ENCODE measurements at places on chromosomes 16 and 17. TPM values are rescaled to one million over a fixed set of nuclear protein-coding genes. Genes with fewer than 3 reads are reported as not detected.

DNA sequence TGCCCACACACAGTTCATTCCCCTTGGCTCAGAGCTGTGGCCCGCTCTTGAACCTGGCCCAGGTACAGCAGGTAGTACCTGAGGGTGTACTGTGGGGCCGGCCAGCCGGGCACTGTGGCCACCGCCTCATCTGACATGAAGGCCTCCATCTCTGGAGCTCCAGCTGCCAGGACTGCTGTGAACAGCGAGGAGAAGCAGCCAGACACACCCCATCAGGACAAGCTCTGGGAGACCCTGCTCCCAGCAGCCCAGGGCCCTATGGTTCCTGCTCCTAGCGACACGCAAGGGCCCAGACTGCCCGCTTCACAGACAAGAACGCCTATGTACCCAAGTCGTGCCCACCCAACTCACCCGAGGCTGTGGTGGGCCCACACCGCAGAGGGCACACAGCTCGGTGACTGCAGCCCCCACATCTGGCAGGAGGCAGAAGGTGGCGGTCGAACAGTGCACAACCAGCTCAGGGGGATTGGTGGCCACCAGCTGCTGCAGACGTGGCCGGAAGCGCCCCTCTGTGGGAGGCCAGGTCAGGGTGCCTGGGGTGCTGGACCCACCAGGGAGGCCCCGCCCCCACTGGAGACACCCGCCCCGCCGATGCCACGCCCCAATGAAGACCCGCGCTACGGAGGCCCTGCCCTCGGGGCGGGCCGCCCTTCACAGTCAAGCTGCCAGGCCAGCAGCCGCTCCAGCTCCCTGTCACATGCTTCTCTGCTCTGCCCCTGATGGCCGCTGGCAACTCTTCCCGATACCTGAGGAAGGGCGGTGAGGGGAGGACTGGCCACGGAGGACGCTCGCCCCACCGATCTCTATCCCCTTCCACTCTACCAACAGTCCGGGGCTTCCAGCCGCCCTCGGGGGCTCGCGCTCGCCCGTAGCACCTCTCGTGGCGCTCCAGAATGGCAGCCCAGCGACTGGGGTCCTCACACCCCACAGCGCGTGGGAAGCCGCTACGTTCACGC lies 1.1 kb upstream of the STUB1 start:
- DNase-seq: peak; percentile 94

DNA sequence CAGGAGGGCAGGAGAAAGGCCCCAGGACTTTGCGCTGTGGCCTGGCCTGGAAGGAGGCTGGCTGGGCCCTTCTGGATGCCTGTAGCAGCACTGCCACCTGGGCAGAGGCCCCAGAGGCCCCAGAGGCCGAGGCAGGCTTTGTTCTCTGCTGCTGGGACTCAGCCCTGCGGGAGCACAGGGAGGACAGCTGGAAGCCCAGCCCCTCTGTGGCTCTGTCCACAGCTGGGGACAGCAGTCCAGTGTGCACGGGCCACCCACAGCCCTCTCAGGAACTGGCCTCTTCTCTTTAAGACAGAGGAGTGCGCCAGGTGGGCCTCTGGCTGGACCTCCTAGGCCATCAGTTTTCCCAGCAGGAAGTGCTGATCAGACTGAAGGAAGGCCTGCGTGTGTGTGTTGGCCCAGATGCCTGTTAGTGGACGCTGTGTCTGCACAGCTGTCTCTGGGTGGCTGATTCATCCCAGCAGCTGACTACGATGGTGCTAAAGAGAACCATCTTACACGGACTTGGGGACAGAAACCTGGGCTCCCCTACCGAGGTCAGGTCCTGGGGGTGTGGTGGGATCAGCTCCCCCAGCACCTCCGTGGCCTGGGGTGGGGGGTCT lies 26.9 kb upstream of the ZNF750 start:
- no peak for DNase-seq

- no peak for DNase-seq
These were observed 1251.2 kb upstream of the CDH8 start for GRCh38 chr16:63287401-63287800.

DNA sequence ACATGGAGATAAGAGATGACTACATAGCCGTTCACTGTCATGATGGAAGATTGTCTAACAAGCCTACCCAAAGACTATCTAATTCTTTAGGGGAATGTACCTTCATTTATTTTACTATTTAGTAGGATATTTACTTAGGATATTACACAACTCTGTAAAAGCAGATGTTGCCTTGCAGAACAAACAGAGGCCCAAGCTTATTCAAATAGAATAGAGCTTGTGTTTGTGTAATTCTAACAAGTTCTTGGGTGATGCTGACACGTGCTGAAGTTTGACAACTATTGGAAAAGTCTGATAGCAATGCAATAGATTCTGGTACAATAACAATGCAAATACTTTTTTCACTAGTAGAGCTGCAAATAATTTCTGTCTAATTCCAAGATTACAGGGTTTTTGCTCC lies 447.6 kb downstream of the TOX3 start:
- no peak for DNase-seq

Gene CPNE7
- total RNA-seq: 2.5 TPM

- DNase-seq: no peak
These were observed 819.3 kb downstream of the KCNJ2 start for GRCh38 chr17:70988622-70989021.

GRCh38 chr16:89026121-89026612 lies 49.2 kb upstream of the CBFA2T3 start:
- no peak for DNase-seq

- DNase-seq: no peak
These were observed 6.2 kb downstream of the NT5M start for GRCh38 chr17:17309356-17309755.

Gene VAT1L
- total RNA-seq: not detected

- DNase-seq: peak; percentile 56
These were observed 1.3 kb downstream of the NLRC5 start for GRCh38 chr16:56990407-56991286.

GRCh38 chr17:27977751-27978688 lies 64.5 kb upstream of the NLK start:
- no peak for DNase-seq

Gene HOXB1
- not detected for total RNA-seq

- no peak for DNase-seq
These were observed 80.1 kb downstream of the CLEC16A start for GRCh38 chr16:11024333-11025053.

Gene KCNJ18
- 10.6 TPM for total RNA-seq

Gene SLC52A1
- total RNA-seq: 16.1 TPM

Gene OR1D5
- not detected for total RNA-seq

Gene TMEM106A
- total RNA-seq: 1.3 TPM

DNA sequence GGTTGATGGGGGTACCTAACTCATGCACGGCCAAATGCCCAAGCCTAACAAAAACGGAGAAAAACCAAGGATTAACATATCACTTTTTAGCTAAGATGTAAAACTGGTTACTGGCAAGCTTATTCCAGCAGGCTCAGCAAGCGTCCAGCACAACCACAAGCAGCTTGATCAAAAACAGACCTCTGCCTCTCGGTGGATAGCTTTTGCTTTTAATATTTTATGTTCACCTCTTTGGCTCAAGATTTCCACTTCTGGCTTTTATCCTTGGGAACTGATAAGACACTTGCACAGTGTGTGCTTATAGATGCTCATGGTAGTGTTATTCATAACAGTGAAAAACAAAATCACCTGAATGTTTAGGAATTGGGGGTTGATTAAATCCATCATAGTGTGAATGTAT lies 206.9 kb upstream of the CACNG5 start:
- DNase-seq: no peak

DNA sequence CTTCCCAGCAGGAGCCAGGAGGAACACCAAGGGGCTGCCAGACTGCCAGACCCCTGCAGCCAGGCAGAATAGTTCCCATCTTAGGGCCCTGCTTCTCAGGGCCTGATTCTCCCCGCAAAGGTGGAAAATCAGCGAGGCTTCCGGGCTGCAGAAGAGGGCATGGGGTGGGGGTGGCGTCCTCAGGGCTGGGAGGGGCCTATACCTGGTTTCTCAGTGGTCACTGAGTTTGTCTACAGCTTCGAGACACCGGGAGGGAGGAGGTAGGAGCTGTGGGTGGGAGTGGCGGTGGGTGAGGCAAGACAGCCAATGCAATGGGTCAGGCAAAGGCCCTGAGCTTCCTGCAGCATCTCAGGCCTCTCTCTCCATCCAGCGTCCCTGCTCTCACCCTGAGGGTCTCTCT lies 14.3 kb downstream of the LRRC75A start:
- DNase-seq: no peak

GRCh38 chr17:68431661-68432071 lies 25.6 kb downstream of the WIPI1 start:
- no peak for DNase-seq

DNA sequence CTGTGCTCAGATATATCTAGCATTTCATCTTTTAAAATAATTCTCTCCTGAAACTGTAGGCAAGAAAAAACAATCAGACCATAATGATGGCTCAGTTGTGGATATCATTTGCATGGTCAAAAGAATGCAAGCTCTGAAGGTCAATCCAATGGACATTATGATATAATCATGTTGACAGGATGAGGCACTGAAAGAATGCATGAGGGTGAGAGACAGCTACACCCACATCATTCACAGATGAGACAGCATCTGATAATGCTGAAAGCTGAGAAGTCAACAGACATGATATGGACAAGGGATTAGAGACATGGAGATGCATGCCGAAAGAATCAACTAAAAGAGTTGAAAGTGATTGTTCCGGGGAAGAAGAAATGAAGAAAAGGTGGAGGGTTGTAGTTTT lies 346.4 kb upstream of the CDH5 start:
- no peak for DNase-seq

GRCh38 chr16:63702981-63703590 lies 1418.8 kb downstream of the CDH11 start:
- no peak for DNase-seq

- DNase-seq: no peak
These were observed at the start of gene ACSM3 for GRCh38 chr16:20763461-20764232. Gene ACSM3, plus strand, starts transcription at chr16:20764014. Its CDS starts 6,021 bp downstream, at chr16:20770035.

Gene TP53TG3F
- not detected for total RNA-seq

GRCh38 chr17:58521680-58522079 lies 7.2 kb upstream of the MTMR4 start:
- no peak for DNase-seq

DNA sequence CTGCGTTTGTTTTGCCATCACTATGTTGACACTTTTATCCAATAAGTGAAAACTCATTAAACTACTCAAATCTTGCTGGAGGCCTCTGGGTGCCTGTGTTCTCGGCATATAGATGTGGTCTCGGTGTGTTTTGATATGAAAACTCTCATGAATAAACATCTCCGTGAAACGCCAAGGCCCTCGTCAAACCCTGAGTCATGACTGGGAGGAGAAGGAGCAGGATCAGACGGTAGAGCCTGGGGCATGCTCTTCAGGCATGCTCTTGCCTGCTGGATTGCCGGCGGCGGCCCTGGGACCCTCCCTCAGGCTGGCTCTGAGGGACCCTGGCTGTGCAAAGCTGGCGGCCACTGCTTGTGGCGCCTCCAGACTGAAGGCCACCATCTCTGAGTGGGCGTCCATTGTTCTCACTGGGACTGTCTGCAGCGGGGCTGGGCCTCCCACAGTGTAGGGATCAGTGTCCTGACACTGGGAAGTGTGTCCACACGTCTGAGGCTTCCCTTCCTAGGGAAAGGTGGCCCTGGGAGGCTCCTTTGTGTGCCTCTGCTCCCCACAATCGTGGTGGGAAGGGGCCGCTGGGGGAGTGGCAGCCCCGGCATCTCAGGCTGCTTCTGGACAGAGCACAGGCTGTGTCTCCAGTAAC lies 1.7 kb upstream of the NPB start:
- no peak for DNase-seq

Gene EXOSC6
- total RNA-seq: 34.3 TPM

Measured in lower leg skin (tissue), 4 donors.